ENCODE measurements at places on chromosomes 3 and 15.

DNA sequence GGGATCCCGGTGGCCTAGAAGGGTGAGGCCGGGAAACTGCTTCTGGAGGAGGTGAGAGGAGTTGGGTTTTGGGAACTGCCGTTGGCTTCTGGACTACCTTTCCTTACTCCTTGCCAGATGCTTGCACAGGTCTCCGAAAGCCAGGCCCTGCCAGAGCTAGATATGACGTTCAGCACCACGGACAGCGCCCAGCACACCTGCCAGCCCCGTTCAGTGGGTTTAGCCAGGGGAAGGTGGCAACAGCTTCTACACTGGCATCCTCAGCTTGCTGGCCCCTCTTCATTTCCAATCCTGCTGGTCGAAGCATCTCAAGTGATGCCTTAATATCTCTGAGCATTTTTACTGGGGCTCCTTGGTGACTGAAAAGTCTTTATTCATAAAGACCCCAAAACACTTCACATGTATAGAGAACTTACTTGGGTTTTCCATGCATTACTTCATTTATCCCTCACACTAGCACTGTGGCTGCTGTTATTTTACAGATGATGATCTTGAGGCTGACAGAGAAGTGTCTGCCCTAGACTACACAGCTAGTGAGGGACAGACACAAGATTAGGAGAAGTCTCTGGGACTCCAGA lies 21.9 kb downstream of the HCN4 start:
- peak; percentile 19 for DNase-seq

DNA sequence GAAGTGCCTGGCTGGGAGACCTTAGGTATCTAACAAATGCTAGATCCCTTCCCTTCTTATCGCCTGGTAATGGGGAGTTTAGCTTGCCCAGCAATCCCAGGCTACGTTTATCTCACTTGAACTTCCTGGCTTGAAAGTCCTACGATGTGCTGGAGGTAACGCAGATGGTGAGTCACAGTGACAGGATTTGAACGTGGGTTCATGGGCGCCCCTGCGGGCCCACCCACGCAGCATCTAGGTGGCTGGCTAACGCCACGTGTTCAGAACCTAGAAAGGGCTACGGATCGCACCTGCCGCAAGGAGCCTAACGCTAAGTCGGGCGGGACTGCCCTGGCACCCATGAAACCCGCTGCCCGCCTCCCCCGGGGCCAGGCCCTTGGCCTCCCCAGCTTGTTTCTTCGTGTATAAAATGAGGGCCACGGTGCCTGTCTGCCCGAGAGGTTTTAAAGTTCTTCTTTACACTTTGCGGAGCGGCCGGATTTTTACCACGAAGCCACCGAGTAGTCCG lies 600 bp upstream of the USP3 start:
- DNase-seq = peak; percentile 93

DNA sequence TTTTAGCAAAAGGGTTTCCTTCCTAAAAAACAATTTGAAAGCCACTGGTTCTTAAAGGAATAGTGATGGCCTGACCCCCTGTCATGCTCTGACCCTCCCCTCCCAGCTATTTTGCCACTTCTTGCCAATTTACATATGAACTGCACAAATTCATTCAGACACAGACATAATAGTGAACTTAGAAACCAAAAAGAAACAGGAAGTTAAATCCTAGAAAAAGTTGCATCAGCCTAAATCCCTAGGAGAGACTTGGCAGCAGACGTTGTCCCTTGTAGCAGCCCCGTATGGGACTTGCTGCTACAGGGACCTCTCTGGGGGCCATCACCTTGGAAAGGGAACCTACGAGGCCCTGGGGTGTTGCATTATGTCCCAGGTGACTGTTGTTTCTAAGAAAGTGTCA lies 14.3 kb upstream of the PDE8A start:
- DNase-seq = no peak

DNA sequence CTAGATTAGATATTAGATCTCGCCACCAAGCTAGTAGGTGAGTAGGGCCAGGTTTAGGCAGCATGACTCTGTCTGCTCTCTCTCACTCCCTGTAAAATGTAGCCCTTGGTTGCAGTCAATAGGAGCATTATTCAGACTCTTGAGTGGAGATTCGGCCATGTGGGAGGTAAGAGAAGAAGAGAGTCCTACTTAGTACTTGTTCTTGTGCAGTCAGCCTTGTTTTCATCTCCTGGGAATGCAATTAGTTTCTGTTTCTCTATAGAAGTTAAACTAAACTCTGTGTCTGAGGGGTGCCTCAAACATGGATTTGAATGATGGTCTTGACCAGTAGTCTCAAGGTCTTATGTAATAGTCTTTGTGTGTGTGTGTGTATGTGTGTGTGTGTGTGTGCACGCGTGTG lies 229.5 kb upstream of the DPH6 start:
- DNase-seq = no peak

DNA sequence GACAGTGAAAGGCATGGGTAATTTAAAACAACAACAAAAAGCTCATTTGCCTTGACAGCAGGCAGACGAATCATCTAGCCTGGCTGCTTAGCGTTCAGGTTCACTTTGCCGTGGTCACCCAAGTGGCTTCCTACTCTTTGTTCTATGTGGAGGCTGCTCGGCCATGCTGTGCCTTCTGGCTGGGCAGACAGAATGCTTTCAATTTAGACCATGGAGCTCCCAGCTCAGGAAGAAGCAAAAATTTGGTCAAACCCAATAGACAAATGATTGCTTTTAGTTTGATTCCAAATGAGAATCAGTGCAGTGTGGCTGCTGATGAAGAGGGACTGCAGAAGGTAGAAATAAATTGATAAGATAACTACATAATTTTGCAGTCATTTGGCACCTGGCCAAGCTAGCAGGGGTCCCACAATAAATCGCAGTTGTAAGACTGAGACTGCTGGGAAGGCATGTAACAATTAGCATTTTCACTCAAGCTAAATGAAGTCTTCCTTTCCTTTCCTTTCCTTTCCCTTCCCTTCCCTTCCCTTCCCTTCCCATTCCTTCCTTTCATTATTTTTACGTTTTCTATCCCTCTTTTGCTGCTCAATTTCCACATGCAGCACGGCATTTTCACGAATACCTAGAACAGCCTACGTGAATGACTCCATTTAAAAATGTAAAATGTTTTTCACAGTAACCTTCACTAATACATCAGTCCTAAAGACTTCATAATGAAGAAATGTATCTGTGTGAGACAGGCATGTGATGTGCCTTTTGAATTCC lies 360.4 kb upstream of the TGFBR2 start:
- DNase-seq = no peak

DNA sequence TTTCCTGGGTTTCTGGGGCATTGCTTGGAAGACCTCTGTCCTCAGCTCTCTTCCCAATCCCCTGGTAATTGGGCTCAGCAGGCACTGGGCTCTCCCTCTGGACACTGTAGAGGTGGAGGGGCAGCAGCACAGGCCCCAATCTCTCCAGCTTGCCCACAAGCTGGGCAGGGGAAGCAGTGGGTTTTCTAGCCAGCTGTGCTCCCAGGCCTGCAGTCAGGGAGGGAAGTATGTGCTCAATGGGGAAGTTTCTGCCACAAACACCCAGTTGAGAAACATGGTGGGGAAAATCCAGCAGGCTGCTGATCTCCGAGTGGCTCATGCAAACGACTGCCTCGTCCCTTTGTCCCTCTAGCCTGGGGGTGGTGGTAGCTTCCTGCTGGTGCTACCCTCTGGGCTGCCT lies 12.8 kb upstream of the RFT1 start:
- no peak for DNase-seq

- no peak for DNase-seq
Measured at GRCh38 chr3:62911526-62911925, 36.3 kb upstream of the CADPS start.

GRCh38 chr3:159989973-159990846 lies 1.6 kb downstream of the IL12A start:
- DNase-seq = no peak

- DNase-seq = no peak
Measured at GRCh38 chr3:170746175-170746942, 123.6 kb downstream of the RPL22L1 start.

DNA sequence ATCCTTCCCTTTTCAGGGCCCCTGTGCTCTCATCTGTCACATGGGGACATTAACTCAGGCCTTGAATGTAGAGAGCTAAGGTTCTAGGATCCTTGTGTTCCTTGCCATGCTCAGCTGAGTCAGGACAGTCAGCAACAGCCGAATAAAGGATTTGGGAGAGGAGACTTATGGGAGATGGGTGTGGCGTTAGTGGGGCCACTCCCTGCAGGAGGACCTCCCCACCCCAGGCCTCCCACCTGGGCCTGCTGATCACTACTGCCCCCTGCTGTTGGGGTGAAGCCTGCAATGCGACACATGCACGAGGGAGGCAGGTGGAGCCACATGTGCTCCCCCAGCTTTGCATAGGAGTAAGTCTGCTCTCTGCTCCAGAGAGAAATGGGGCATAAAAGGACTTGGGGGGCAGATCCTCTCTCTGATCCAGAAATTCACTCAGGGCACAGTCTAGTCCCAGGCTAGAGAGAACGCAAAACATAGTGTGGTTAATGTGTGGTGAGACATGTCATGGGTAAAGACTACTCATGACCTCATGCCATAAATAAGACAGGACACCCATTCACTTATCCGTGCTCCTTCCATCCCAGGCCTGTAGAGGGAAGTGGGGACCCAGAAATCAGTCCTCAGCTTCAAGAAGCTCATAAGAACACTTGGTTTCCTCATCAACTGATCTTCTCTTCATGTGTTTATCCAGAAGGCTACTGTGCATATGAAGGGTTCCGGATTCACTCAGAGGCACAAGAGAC lies 19.4 kb downstream of the RBP1 start:
- no peak for DNase-seq

DNA sequence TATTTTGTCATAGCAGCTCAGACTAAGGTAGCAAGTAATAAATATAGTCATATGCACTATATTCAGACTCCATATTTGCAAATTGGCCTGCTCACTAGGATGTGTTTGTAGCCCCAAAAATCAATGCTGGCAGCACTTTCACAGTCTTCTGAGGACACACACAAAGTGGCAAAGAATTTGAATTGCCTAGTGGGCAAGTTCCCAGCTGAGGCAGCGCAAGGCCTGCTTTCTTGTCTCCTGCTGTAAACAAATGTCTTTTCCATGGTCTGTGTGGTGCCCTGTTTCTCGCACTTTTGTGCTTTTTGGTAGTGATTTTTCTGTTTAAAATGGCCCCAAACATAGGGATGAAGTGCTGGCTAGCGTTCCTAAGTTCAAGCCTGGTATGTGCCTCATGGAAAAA lies 416.0 kb downstream of the OCA2 start:
- no peak for DNase-seq

DNA sequence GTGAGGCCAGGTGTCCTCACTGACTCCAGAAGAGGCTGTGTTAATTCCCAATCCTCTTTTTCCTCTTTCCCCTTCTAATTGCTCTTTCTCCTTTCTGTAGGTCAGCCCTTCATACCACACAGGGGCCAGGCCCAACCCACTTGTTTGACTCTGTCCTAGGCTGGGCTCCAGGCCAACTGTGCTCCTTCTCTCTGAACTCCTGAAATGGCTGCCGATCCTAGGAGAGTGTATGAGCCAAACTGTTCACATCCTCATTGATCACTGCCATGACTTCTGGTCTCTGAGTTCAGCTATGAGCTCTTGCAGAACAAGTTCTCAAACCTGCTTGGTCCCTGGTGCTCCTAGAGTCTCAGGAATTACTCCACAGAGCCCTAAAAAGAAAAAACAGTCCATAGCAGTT lies 145.1 kb downstream of the VGLL4 start:
- no peak for DNase-seq

DNA sequence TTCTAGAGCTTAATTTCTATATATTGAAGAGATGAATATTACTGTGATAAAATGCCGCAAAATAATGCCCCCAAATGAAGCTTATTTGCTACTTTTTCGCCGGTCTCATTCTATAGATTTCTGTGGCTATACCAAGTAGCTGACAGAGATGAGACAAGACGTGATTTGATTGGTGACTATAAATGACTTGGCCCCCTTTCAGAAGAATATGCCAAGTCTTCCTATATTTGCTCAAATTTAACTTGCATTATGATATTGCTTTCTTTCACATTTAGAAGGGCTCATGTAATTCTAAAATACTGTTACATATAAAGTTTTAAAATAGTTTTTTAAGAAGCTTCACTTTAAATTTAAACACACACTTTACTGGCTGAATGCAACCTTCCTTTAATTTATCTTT lies 180.1 kb downstream of the SUCLG2 start:
- DNase-seq = no peak

DNA sequence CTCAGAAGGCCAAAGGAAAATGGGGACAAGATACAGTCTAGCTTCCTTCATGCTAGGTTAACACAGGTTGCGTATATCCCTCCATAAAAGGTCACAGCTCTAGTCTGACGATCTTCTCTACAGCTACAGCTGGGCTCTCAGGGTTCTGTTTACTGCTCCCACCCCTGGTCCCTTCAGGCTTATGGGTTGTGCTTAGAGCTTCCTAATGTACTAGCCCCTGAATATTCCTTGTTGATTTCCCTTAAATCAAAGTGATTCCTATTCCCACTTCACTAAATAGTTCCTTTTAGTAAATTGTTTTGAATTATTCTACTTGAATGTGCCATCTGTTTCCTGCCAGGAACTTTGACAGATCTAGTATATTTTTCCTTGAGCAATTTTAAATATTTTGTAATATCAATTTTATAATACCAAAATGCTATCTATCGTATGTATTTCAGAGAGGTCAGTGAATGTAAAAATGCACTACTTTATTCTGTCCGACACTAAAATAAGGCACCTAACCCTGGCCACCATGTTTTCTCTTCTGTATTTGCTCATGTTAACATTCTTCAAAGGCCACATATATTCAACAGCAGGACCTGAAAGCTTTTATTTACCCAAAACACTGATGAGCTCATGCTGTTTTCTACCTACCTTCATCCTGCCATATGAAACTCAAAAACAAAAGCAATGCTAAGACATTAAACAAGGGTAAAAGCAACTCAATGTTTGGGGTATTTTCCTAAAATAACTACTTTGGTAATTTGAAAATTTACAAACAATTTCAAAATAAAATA lies 92.8 kb upstream of the TGFBR2 start:
- DNase-seq = no peak

DNA sequence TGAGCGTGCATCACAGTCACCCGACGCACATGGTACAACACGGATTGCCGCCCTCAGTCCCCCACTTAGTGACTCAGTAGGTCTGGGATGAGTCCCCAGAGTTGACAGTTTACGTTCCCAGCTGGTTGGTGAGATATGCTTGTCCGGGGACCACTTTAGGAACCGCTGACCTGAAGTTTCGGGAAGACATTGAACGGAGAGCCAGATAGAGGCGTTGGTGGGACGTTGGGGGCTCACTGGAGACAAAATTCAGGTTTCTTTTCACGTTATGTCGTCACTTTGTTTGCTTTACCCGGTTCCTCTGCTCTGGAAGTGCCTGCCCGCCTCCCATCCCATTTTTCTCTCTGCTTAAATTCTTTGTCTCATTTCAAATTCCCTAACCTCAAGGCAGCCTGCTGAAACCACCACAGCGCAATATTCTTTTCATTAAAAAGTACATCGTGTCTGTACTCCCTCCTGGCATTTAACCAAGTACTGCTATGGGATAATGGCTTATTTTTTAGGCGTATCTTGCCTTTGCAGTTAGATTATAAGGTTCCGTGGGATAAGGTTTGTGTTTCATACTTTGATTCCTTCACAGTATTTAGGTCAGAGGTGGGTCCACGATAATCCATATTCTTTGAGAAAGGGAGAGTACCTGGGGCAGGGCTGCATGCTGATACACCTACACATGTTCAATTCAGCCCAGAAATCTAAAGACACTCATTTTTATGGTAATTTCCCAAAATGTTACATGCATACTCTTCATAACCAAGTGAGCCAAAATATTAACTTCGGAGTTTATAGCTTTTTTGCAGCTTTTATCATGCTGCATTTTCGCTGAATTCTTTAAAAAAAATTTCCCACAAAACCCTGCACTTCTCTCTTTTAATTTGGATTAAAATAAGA lies 921 bp downstream of the LMLN start:
- no peak for DNase-seq

Measured in stimulated activated CD4-positive, alpha-beta T cell treated with anti-CD3 and anti-CD28 coated beads, Interleukin-2, amount 100 ng/mL, for 4 hours (primary cell).